ENCODE measurements at places on chromosomes 7 and 10.
A peak's percentile ranks its signal among the peaks of the same experiment; 100 is the strongest.

GRCh38 chr10:80289451-80290287 is at the start of gene MAT1A:
Gene MAT1A (minus strand): TSS chr10:80289658. CDS start chr10:80289423, 235 bp downstream.
- no peak for DNase-seq

GRCh38 chr10:93406364-93407145 is 75.6 kb downstream of the MYOF start:
- DNase-seq, result no peak

DNA sequence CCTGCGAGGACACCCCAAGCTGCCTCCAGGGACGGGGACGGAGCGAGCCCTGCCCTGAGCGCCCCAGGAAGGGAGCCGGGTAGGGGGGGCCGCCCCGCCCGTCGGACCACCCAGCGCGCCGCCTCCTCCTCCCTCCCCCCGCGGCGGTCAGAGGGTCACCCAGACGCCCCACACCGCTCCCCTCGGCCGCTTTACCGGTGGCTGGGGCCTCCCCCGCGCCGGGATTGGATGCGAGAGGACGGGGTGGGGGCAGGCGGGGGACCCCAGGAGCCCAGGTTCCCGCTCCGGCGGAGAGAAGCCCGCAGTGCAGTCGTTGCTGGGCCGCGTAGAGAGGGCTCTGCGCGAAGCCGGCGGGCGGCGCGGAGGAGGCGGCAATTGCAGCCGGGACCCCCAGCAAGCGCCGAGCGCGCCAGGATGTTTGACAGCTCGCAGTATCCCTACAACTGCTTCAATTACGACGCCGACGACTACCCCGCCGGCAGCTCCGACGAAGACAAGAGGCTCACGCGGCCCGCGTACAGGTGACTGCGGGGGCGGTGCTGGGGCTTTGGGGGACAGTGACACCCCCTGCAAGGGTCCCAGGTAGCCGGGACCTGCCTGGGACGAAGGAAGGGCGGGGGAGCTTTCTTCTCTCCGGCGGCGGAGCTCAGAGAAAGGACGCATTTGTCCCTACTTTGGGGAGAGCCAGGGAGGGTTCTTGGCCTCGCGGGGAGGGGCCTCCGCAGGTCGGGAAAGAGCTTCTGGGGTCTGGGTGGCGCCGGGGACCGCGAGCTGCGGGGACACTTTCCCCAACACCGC is at the start of gene FOXL3:
Gene FOXL3 (plus strand): TSS at position 415 of the 798 bp plus-strand sequence. CDS start 0 bp downstream, at position 415.
- no peak for DNase-seq

GRCh38 chr7:23529262-23529859 is 2.4 kb downstream of the TRA2A start:
- no peak for DNase-seq

- DNase-seq, result no peak
Observed at GRCh38 chr7:126605553-126605952, 647.2 kb downstream of the GRM8 start.

- no peak for DNase-seq
Observed at GRCh38 chr10:114779803-114780576, 41.6 kb upstream of the FHIP2A start.

- peak; percentile 46 for DNase-seq
Observed at GRCh38 chr10:12194752-12195271, 879 bp downstream of the NUDT5 start.

DNA sequence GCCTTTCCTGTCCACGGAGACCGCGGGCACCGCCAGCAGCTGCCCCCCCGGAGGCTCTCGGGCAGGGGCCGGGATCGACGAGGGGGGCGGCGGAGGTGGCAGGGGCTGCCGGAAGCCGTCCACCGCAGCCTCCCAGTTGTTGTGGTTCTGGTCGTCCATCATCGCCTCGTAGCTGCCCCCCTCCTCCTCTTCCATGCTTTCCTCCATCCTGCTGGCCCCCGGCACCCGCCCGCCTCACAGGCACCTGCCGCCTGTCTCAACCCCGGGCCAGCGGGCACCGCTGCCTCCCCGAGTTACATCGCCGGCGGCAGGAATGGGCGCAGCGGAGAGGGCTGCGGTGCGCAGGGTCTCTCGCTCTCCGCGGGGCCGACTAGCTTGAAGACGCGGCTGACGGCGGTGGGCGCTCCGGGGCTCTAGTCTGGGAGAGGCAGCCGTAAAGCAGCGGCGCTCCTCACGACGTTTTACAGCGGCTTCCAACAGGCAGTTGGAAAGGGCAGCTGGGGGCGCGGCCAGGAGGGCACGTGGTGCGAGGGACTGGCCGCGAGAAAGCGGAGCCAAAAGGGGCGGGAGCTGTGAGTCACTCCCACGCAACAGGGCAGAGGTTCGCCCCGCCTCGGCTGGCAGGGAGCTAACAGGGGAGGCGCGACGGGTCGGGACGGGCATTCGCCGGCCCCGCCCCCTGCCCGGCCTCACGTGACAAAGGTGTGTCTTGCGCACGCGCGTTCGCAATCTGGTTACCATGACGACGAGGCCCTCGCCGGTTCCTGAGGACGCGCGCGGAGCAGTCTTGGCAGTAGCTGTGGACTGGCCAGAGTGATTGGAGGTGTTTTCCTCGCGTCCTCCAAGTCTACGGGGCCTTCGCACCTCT is at the start of gene CACUL1:
Gene CACUL1 (minus strand): TSS at position 415 of the 868 bp plus-strand sequence. CDS start 208 bp downstream, at position 207.
- DNase-seq, result peak; percentile 99

Measured in activated CD4-positive, alpha-beta T cell treated with anti-CD3 and anti-CD28 coated beads, Interleukin-2, Interleukin-4, amounts not matched to agents 100 ng/mL and 50 ng/mL, durations not matched to agents 16 hours and 8 hours (primary cell).